HS-5 (cell line): ENCODE measurements at places on chromosomes 7 and 10.

GRCh38 chr10:17026686-17027485, 102.7 kb downstream of the CUBN start:
- peak; percentile 61 for DNase-seq

DNA sequence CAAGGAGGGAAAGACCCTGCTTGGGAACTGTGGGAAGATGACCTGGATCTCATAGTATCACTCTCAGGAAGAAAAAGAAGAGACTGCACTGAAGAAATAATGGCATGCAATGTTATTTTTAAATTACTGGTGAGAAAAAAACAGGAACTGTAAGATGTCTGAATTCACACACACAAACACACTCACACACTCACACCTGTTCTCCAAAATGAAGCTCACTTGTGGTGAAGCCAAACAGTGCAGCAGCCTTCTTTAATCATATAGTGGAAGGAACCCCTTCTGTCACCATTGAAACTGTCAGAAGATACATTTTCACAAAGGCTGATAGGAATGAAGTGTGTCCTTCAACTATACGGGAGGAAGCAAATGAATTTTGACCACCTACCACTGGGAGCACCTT, 156.5 kb upstream of the GHITM start:
- DNase-seq = no peak

GRCh38 chr7:87116315-87116714, 35.9 kb upstream of the DMTF1 start:
- DNase-seq = no peak

GRCh38 chr7:152313831-152314604, 121.8 kb downstream of the KMT2C start:
- peak; percentile 19 for DNase-seq

DNA sequence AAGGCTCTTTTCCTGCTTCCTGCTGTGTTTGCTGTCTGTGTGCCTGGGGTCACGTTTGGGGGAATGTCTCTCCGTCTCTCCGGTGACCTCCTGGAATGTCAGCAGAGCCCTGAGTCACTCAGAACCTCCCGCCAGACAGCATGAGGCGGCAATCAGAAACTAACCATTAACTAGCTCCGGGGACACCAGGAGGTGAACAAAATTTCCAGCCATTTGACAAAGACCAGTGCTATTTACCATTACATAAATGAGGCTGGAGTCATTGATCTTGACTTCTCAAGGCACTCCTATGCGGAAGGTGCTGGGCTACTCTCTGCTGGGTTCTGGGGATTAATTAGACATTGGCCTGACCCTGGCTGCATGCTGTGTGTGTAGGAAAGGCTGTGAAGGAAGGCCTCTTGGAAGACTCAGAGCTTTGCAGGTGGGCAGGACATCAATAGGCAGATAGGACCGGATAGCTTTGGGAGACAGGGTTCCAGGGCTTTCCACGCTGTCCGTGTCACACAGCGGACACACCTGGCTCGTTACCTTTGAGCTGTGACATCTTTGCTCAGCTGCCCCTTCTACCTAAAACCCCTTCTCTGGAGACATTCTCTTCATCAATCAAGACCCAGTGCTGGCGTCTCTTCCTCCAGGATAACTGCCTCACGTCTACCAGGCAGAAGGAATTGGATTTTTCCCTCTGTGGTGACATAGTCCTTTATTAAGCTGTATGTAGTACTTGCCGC, 77.0 kb downstream of the PFKFB3 start:
- DNase-seq = no peak

DNA sequence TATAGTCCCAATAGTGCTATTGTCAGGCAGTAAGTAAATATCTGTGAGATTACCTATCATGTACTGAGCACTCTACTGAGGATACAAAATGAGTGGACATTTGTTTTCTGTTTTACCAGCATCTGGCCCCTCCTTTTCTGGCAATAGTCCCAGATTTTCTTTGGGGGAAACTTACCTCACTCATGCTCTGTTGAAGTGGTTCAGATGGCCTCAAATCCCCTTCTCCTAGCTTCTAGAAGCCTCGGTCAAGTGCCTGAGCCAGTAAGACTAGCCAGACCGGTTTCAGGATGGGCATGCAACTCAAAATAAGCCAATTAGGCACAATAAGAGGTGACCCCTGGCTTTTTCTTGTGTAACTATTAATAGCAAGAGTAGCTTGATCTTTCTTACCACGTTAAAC, 19.7 kb downstream of the TRDMT1 start:
- DNase-seq = no peak

DNA sequence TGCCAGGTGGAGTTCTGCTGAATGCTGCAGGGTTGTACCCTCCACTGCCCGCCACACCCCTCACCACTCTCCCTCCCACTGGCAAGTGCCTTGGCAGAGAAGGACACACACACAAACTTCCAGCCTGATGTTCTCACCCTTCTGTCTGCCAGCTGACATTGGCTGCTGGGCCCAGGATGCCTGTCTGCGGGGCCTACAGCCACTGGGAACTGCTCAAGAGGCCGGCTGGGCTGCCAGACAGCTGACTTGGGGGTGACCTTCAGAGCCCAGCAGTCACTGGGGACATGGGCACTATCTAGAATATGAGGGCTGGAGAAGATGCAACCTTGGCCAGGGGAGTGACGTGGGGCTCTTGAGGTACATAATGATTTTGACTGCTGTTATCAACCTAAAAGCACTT, 157.1 kb downstream of the SH3PXD2A start:
- DNase-seq = no peak

DNA sequence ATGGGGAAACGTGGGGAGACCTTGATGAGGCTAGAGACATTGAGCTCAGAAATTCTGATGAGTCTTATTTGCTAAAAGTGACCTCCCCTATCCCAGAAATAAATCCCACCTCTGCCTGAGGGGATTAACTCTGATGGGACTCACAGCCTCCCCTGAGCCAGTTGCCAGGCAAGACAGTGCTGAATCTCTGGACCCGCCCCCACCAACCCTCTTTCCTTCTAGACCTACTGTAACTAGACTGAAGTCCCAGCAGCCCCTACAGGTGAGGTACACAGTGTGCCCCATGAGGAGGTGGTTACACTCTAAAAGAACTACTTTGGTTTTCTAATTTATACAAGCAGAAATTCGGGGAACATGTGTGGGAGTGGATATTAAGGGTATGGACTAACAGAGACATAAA, 42.9 kb downstream of the PTPRE start:
- DNase-seq = no peak

- no peak for DNase-seq
These were observed 113.8 kb downstream of the MARCHF5 start for GRCh38 chr10:92404612-92405418.

DNA sequence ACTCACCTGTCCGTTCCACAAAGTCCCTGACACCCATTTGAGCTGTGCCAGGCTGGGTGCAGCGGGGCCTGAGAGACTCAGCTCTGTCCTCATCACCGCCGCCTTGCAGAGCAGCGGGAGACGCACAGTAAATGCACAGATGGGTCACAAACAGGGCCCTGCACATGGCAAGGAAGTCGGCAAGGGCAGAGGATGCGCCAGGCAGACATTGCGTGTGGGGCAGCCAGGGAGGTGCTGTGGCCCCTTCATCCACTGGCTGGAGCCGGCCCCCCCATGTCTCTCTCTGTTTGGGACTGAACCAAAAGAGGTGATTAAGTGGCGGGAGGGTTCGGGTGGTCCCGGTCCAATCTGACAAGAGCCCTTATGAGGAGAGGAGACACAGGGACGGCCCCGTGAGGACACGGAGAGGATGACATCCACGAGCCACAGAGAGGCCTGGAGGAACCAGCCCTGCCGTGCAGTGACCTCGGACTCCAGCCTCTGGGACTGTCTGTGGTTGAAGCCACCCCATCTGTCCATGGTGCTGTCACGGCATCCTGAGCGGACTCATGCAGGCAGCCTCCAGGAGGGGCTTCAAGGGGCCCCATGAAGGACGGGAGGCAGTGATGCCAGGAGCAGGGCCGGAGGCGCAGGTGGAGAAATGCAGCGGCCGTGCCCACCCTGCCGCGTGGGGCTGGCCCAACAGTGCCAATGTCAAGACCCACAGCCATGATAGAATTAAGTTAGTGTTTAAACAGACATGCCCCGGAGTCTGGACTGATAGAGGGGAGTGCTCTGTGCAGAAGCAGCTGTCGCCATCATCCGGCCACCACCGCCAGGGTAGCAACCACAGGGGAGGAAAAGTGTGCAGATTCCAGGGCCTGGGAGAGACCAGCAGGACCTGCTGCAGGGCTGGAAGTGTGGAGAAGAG, 28.4 kb upstream of the FOXL3 start:
- DNase-seq = no peak

DNA sequence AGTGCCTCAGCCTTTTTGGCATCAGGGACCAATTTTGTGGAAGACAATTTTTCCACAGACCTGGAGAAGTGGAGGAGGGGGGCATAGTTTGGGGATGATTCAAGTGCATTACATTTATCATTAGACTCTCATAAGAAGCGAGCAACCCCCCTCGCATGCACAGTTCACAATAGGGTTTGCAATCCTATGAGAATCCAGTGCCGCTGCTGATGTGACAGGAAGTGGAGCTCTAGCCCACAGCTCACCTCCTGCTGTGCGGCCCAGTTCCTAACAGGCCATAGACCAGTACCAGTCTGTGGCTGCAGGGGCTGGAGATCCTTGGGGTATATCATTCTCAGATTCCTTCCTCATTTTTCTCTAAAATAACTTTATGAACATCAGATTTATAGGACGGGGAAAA, 50.8 kb downstream of the ATAD1 start:
- DNase-seq = no peak

- DNase-seq = no peak
These were observed 72.0 kb downstream of the GOLGA7B start for GRCh38 chr10:97921581-97922021.

DNA sequence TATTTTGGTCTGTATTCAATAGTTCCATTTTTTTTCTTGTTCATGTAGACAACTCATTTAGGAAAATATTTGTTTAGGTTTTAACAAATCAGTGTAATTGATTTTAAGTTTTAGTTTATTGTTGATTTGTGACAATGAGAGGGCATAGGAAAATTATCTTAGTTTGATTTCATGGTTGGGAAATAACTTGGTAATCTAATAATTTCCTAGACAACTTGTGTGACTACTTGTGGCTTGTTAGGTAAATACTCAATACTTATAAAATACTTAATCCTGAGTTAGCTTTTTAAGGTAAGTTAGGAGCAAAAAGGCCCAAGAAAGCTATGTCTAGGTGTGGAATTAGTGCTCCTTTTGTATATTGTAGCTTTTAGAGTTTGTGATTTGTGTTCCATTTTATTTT, 65.4 kb downstream of the ZNRF2 start:
- DNase-seq = no peak

GRCh38 chr10:93904901-93905300, 11.1 kb downstream of the SLC35G1 start:
- DNase-seq = no peak

DNA sequence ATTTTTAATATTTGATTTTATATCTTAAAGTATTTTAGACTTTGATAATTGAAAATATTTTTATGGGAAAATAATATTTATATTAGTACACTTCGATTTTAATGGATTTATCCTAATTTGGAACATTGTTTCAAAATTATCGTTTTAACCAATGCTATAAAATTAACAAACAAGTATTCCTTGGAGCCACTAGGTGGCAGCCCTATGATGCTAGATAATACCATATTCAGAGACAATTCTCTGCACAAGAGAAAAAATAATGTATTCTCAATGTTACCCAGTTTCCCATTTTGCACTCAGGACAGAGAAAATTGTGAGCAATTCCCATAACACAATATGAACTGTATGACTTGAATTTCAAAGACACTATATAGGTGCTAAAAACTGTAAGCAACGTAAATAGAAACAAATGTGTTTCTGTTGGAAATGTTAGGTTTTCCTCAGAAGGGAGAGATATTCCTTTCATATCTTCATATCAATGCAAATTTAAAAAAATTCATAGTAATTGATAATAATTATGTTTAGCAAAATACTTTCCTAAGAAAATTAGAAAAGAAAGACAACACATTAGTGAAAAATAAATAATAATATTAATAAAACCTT, 237.8 kb downstream of the SEMA3E start:
- DNase-seq = no peak

DNA sequence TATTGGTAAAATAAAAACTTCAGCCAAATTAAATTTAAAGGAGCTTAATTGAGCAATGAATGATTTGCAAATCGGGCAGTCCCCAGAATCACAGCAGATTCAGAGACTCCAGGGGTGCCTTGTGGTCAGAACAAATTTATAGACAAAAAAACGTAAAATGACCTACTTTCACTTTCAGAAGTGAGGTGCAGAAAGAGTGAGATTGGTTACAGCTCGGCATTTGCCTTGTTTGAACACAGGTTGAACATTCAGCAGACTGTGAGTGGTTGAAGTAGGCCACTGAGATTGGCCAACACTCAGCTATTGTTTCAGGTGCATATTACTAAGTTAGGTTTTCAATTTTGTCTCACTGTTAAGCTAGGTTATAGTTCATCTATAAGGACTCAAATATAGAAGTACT, 153.4 kb downstream of the BICC1 start:
- DNase-seq = no peak

DNA sequence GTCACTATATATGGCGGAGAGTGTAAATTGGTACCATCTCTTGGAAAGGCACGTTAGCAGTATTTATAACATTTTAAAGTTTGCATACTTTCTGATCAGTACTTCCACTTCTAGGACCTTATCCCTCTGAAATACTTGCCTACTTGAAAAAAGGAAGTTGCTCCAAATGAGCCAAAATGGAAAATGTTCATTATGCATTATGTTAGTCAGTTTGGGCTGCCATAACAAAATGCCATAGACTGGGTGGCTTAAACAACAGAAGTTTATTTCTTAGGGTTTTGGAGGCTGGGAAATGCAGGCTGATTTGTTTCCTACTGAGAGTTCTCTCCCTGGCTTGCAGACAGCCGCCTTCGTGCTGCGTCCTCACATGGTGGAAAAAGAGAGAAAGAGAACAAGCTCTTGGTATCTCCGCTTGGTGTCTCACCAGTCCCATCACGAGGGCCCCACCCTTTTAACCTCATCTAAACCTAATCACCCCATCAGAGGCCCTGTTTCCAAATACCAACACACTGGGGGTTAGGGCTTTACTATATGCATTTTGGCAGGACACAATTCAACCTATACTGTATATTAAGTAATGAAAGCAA, 6.9 kb downstream of the SNX10 start:
- DNase-seq = no peak

GRCh38 chr7:129176916-129177710, 11.3 kb upstream of the SMO start:
- no peak for DNase-seq

GRCh38 chr10:47318706-47319105, 3.5 kb upstream of the GDF2 start:
- no peak for DNase-seq

- no peak for DNase-seq
These were observed 14.1 kb upstream of the CRCP start for GRCh38 chr7:66100408-66101050.
